ENCODE measurements at places on chromosomes 11 and 22.

GRCh38 chr11:128174465-128175291 lies 412.7 kb downstream of the ETS1 start:
- no peak for DNase-seq

DNA sequence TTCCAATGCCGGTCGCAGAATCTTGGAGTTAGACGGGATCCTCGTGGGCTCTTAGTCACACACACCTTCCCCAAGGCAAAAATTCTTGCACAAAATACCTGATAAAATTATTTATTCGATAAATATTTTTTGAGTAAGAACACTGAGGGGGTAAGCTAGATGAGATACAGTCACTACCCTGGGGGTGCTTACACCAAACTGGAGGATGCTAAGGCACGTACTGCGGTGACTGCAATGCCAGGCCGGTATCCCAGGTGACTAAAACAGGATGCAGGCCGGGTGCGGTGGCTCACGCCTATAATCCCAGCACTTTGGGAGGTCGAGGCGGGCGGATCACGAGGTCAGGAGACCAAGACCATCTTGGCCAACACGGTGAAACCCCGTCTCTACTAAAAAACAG lies 1.7 kb upstream of the MRTFA start:
- DNase-seq, result no peak

DNA sequence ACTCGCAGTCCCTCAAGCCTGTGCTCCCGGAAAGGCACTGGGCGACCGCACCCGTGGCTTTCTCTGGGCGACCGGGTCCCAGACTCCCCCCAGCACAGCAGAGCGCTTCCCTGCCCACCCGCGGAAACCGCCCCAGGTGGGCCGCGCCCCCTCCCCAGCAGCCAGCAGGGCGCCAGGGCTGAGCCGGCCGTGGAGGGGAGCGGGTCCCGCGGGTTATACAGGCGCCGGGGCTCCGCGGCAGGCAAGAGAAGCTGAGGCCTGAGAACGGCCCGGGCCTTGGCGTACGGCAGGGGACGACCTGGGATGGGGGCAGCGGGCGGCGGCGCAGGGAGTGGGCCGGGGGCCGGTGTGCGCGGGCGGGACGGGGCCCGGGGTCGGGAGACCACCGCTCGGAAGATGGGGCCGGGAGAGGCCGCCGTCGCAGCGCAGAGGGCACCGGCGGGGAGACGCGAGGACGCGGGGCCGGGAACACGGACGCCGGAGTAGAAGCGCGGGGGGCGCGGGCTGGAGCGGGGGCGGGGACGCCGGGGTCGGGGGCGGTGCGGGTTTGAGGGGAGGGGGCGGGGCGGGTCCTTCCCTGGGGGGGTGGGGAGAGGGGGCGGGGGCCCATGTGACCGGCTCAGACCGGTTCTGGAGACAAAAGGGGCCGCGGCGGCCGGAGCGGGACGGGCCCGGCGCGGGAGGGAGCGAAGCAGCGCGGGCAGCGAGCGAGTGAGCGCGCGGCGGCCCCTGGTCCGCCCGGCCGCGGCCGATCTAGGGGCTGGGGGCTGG lies at the start of gene MDK:
TSS of gene MDK (plus strand) at position 622 of the 771 bp plus-strand sequence. CDS start 389 bp downstream, outside the sequence.
- no peak for DNase-seq

- DNase-seq, result no peak
Observed at GRCh38 chr22:28857288-28857687, 26.1 kb upstream of the ZNRF3 start.

DNA sequence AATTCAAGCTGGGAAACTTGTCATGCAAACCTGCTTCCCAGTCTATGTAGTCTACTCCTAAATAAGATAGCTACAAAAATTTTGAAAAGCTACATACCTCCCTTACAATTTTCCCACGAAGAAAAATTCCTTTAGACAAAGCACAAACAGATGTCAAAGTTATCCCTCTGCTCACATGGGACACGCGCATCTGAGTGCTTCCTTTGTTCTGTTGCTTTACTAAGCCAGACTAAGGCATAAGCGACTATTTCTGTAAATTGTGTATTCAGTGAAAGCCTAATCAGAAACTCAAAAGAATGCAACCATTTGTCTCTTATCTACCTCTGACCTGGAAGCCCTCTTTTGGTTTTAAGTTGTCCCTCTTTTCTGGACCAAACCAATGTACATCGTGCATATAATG lies 583.7 kb upstream of the B3GAT1 start:
- no peak for DNase-seq

DNA sequence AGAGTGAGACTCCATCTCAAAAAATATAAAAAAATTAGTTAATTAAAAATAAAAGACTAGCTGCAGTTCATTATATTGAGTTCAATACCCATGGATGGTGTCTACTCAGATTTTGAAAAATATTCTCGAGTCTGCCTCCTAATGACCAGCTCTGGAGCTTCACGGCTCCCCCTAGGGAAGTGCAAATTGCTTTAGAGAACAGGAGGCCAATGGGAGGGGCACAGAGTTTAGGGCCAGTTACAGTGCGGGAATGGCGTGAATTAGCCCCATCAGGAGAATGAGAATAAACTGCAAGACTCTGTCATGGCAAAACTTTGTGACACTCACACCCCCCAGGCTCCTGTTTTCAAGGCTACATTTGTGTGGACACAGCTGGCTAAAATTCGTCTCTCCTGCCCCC lies 4.6 kb downstream of the FGF4 start:
- DNase-seq, result no peak

DNA sequence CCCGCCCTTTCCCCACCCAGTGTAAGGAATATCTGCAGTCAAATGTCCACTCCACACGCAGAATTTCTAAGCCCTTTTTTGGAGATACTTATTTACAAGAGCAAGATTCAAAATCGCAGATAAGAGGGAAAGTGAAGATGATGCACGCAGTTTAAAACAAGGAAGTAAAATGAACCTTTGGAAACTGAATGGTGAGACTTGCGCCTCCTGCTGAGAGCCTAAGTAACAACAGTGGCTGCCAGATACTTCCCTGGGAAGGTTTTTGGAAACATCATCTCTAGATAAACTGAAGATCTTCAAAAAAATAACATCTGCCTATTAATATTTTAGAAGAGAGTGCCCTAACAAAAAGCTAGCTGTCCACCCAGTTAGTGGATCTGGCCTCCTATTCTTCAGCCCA lies 963.1 kb upstream of the FAT3 start:
- no peak for DNase-seq

- DNase-seq, result no peak
Observed at GRCh38 chr11:66593303-66593635, 284 bp downstream of the CCS start.

GRCh38 chr11:705646-706438 lies at the start of gene EPS8L2:
EPS8L2 (plus strand) TSS chr11:706231; CDS start chr11:709408, 3,177 bp downstream.
- DNase-seq, result no peak

DNA sequence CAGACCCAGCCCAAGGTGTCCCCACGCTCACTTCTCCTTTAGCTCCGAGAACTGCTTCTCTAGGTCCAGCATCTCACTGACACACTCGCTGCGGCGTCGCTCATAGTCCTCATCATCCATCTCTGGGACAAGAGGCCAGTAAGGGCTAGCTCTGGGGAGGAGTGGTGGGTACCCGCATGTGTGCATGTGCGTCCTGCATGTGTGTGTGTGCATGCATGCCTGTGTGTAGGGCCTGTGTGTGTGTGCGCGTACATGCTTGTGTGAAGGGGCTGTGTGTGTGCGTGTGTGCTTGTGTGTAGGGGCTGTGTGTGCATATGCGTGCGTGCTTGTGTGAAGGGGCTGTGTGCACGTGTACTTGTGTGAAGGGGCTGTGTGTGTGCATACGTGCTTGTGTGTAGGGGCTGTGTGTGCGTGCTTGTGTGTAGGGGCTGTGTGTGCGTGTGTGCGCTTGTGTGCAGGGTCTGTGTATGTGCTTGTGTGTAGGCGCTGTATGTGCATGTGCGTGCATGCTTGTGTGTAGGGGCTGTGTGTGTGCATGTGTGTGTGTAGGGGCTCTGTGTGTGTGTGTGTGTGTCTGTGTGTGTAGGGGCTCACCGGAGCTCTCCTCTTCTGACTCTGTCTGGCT lies 3.3 kb downstream of the BRMS1 start:
- DNase-seq, result no peak

DNA sequence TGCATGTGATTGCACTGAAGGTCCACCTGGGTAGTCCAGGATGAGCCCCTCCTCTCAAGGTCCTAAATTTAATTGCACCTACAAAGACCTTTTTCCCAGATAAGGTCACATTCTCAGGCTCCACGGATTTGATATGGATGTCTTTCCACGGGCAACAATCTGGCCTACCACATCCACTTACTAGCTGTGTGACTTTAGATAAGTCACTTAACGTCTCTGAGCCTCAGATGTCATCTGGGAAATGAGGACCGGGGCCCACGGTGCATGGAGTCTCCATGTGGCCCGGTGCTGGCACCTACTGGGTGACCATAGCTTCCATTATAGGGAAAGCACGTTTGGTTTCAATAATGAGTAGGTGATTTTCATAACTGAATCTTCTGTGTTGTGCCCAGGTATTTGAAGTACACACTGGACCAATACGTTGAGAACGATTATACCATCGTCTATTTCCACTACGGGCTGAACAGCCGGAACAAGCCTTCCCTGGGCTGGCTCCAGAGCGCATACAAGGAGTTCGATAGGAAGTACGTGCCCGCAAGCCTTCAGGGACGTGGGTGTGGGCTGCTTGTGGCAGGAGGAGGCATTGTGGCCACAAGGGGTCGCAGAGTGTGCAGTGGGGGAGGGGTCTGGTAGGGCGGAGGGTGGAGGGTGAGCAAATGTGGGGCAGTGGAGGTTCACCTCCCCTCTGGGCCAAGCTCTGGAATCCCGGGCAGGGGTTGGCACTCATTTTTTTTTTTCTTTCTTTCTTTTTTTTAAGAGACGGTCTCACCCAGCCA lies 55.7 kb downstream of the ARHGAP8 start:
- no peak for DNase-seq

GRCh38 chr22:42376711-42377554 lies 55.3 kb downstream of the NFAM1 start:
- no peak for DNase-seq

GRCh38 chr22:22787786-22788459 lies 99.7 kb upstream of the IGLL5 start:
- peak; percentile 37 for DNase-seq

DNA sequence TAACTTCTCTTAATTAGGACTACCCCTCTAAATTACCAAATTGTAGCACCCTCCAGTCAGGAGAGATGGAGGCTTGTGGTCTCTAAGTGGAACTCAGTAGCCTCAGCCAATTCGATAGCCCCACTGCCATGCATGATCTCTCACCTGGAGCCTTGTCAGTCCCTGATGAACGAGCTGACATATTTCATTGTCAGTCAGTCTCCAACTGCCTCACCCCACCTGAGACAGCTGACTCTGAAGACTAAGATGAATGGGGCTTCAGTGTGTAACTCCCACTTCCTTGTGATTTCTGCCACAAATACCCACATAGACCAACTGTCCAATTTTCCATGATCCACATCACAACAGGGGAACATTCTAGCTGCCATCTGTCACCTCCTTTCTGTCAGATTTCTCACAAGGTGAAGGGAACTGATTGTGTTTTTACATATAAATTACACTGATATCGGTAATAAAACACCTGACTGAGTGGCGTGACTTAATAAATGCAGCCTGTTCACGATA lies 206.5 kb downstream of the FAM181B start:
- DNase-seq, result no peak

DNA sequence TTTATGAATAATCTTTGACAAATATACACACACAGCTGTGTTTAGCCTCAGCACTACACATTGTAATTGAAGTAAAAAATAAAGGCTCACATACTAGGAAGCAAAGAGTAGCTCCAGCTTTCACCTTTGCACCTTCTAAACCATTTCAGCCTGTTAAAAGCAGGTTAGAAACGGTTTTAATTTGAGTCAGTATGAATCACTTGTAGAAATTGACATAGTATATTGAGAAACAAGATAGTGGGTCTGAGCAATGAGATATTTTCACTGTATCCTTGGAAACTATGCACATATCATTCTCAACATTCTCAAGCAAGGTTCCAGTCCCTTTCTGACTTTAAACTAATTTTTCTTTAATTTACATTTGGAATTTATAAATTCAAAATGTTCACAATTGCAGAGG lies 380.3 kb downstream of the AASDHPPT start:
- no peak for DNase-seq

GRCh38 chr11:87259736-87260135 lies 222.0 kb downstream of the TMEM135 start:
- no peak for DNase-seq

- DNase-seq, result no peak
Observed at GRCh38 chr11:125390946-125391345, 105.1 kb downstream of the FEZ1 start.

GRCh38 chr11:110526323-110526722 lies 96.6 kb downstream of the FDX1 start:
- no peak for DNase-seq

DNA sequence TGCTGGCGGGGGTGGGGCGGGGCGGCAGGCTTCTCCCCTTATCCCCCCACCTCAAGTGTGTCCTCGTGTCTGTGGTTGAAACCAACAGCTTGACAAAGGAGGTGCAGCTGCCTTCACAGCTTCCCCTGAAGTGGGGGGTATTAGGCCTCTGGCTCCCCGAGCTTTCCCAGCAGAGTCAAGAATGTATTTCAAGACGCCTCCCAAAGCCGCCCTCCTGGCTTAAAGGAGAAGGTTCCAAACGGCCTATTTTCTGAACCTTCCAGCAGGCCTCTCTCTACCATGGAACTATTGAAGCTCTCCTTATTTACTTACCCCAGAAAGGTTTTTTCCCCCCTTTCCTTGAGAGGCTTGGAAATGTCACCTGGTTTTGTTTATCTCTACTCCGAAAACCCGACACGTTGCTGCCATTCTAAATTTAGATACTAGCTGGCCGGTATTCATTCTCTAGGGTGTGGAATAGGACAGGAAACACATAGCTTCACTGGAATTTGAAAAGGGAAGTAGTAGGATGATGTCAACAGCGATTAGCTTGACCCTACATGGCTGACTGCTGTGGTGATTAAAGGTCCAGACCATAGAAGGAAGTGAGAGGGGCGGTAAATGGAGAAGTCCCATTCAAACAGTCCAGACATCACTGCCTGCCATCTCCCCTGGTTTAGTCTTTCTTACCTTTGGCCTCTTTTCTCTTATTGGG lies 671 bp upstream of the PICALM start:
- DNase-seq, result no peak

- DNase-seq, result no peak
Observed at GRCh38 chr11:128520206-128520887, 67.0 kb downstream of the ETS1 start.

GRCh38 chr11:60989093-60989650 lies 17.7 kb downstream of the CD6 start:
- DNase-seq, result no peak

DNA sequence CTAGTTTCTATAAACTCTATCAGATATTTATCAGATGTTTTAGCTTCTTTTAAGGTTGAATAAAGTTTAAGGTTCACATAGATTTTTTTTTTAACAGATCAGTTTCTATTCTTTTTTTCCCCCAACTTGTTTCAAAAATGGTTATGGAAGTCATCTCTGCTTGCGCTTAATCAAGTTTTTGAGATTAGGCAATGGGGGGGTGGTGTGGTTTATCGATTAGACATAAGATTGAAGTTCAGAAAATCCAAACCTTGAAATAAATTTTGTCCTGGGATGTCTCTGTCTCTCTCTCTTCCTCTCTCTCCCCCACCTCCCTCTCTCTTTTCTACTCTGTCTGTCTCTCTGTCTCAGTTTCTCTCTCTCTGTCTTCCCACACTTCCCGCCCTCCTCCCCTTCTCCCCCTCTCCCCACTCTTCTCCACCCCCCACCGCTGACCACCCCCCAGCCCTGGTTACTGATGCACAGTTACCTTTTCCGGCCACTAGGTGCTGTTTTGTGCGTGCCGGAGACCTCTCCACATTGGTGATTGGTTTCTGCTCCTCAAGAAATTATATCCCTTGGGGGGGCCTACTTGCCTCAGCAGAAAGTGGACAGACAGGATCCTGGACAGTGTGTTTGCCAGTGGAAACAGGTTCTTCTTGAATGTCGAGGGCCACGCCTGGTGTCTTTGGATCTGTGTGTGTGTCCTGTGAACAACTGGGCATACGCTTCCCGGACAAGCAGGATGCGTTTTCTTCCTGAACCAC lies 29.7 kb upstream of the ANO1 start:
- DNase-seq, result no peak

All from stimulated activated CD4-positive, alpha-beta T cell treated with anti-CD3 and anti-CD28 coated beads, TNF-alpha, amount 100 ng/mL, for 24 hours (primary cell).